ENCODE measurements at places on chromosomes 11 and 22.

DNA sequence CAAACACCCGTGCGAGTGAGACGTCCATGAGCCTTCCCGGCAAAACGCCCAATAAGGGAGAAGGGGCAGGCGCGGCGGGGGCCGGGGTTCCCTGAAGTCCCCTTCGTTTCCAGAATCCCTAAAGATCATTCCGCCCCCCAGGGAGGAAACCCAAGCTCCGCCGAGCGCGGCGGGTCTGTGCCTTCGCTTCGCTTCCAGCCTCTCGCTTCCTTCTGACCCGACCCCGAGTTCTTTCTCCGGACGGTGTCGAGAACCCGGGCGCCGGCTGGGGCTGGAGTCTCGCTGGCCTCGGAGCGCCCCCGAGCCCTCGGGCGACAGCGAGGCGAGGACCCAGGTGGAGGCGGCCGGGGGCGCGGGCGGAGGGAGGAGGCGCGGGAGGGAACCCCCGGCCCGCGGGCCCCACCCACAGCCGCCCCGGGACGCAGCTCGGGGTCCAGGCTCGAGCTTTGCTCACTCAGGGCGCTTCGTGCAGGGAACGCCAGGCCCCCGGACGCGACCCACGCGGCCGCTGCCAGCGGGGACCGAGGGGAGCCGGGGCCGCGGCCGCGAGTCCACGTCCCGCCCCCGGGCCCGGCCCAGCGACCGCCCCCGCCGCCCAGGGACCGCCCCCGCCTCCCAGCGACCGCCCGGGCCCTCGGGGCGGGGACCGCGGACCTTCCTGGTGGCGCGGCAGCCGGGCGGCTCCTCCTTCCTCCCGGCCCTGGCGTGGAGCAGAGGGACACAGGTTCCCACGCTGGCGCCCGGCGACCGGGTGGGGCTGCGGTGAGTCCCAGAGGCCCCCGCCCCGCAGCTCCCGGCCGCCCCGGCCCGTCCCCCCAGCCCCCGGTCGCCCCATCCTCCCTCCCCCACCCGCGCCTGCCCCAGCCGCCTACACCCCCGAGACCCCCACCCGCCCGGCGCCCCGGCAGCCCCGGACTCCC lies at the start of gene PGGHG:
TSS of gene PGGHG (plus strand) at position 649 of the 920 bp plus-strand sequence. CDS start 691 bp downstream, outside the sequence.
- peak; percentile 33 for DNase-seq

DNA sequence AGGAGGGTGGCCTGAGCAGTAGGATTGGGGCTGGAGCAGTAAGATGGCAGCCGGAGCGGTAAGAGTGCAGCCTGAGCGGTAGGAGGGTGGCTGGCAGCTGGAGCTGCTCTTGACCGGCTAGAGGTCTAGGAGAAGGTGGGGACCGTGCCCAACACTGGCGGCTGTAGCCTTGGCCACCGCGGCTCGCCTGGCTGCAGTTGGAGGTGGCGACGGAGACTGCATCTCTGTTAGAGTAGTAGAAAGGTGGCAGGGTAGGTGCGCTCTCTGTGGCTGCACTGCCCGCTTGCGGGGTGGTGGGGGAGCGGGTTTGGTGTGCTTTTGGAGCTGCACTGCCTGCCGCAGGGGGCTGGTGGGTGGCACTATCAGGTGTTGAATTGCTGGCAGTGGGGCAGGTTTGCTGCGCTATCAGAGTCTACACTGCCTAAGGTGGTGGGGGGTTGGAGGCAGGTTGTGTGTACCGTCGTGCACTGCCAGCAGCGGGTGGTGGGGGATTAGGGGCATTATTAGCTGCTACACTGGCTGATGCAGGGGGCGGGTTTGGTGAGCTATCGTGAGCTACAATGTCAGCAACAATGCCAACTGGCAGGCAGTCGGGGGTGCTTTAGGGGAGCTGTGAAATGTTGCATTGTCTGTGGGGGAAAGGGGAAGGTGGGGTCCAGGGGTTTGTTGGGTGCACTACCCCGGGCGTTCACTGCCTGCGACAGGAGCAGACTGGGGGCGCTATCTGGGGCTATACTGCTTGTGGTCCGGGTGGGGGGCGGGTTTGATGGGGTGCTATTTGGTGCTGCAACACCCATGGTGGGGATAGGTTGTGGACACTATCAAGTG lies 4461.3 kb upstream of the OR11H1 start:
- no peak for DNase-seq

DNA sequence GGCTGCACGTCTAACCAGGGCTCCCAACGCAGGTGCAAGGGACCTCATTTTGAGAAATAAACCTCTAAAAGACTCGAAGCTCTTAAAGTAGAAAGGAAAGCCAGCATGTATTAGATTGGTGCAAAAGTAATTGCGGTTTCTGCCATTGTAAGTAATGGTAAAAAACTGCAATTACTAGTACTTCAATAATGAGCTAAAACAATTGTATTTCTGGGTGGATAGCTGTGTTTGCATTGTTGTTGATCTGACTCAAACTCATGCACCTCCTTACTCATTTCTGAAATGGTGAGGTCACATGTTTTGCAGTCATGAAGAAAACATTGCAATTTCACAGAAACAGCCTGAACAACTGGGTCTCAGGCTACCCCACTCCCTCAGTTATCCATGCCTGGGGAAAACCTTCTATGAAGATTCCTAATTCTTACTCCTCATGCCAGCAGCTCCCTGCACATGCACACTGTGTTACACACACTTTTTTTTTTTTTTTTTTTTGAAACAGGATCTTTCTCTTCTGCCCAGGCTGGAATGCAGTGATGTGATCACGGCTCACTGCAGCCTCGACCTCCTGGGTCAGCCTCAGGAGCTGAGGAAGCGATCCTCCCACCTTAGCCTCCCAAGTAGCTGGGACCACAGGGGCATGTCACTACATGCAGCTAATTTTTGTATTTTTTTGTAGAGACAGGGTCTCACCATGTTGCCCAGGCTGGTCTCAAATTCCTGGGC lies 24.6 kb downstream of the VWCE start:
- peak; percentile 49 for DNase-seq

DNA sequence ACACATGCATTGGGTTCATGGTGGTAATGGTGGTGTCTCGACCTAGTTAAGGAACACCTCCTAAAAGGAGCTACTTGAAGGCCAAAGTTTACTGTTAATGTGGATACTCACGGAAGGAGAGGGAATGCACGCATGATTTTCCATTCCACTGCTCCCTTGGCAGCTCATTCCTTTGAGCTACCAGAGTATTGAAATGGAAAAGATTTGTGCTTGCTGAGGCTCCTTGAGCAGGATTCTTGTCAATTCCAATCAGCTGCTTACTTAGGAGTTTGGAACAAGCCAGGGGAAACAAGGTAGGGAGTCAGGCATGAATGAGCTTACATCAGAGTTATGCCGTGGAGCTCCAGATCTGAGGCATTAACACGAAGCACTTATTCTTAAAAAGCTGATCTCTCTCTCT lies 108.8 kb downstream of the GRIA4 start:
- DNase-seq: no peak

DNA sequence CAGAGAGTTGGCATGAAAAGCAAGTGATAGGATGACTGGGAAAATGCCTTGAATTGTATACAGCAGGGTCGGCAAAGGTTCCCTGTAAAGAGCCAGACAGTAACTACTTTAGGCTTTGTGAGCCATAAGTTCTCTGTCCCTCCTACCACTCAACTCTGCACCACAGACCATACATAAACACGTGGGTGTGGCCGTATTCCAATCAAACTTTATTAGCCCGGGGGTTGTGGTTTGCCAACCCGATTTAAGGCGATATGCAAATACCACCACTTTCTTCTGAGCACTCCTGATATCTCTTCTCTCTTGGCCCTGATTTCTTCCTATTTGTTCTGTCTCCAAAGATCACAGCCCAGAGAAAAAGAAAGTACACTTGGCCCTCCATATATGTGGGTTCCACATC lies 87.5 kb downstream of the MN1 start:
- DNase-seq: no peak

- DNase-seq: no peak
Observed at GRCh38 chr22:34297536-34298120, 377.4 kb upstream of the LARGE1 start.

DNA sequence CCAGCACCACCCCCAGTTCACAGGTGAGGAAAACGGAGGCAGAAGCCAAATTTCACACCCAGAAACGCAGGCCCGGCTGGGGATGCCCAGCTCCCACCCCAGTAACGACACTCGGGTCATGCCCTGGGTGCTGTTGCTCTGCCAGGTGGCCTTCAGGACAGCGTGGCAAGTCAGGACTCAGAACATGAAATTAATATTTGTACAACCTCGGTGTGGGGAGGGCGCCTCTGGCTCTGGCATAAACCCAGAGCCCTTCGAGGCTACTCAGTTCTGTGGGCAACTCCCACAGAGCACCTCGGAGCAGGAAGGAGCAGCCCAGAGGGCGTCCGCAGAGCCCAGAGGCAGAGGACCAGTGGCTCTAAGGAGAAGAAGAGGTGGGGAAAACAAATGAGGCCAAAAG lies 71.6 kb downstream of the CELSR1 start:
- DNase-seq: no peak

- peak; percentile 70 for DNase-seq
Observed at GRCh38 chr11:86360775-86361395, 13.8 kb upstream of the CCDC81 start.

DNA sequence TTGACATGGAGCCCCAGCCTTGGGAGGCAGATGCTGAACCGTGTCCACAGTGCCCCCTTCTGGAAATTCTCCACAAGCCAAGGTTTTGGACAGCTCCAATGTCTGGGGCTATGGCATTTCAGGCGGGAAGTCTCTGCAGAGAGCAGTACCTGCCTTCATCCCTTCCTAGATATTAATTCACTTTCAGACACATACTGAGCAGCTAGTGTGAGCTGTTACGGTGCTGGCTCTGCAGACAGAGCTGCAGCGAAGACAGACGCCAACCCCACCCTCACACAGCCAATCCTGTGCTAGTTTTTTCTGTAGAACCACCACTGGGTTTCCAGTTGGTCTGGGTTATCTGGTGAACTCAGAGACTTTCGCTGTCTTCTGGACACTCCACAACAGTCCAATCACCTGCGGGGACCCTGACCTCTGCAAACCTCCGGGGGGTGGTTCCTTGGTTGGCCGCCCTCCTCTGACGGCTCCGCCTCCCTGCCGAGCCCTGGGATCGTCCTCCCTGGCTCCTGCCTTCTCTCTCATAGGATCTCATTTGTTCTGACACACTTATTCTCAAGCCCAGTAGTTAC lies 9.1 kb downstream of the LMF2 start:
- DNase-seq: peak; percentile 68

DNA sequence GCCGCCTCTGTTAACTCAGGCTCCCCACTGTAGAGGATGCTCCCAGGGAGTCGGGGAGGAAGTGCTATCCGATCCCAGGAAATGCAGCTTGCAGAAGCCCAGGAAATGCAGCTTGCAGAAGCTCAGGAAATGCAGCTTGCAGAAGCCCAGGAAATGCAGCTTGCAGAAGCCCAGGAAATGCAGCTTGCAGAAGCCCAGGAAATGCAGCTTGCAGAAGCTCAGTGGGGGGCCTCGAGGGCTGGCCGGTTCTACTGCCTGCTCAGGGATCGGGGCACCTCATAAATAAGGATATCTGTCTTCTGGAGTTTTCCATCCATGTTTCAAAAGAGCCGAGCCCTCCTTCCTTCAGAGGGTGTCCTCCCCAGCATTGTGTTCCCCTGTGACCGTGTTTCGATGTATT lies 25.1 kb upstream of the SMIM38 start:
- no peak for DNase-seq

GRCh38 chr11:113685654-113686359 lies 20.3 kb downstream of the TMPRSS5 start:
- no peak for DNase-seq

- no peak for DNase-seq
Observed at GRCh38 chr22:44051961-44052360, 27.9 kb downstream of the PARVB start.

DNA sequence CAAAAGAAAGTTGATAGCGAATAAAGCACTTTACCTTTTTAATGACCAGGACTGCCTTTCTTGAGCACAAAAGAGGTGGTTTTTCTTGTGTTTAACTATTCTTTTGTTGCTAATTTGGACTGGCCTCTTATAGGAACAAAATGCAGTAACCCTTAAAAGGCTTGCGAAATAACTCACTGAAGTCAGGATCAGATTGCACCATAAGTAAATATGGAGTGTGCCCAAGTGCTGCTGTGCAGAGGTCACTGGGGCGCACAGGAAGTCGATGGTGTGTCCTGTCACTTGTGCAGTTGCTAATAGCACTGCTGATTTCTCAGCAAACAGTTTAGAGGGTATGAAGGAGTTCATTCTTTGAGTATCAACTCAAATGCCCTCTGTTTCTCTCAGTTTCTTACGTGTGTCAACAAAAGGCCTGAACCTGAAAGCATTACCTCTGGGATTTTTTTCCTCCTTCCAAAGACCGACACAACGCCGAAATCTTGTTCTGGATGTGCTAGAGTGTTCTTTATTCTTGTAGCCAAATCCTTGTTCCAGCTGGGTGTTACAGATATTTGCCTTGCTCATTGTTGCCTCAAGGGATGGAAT lies 71.3 kb downstream of the ATXN10 start:
- DNase-seq: peak; percentile 71

GRCh38 chr22:43375951-43376455 lies 32.8 kb upstream of the SCUBE1 start:
- peak; percentile 3 for DNase-seq

DNA sequence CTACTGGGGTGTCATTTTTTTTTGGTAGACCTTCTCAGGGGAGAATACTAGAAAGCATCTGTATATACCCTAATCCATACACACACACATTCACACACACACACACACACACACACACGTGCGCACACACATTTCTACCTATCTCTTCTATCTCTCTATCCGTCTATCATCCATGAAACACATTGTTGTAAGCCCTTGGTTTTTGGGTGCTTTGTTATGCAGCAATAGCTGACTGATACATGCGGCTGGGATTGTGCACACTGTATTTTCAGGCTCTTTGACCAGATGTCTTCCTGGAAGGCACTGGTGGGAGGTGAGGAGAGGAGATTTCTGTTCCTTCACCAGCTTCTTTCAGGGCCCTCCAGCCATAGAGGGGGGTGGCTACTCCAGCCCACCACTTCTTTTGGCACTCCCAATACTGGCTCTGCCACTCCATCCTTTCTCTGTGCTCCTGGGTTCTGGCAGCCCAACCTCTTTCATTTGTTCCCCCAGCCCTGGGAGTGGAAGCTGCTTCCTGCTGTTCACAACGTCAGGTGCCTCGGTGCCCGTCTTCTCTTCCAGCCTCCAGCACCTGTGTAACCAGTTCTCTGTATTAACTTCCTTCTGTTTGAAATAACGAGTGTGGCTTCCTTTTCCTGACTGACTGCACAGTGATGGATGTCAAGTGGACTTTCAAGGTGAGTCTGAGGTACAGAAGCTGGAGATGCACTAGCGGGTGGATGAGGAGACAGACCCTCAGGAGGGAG lies 12.4 kb upstream of the MUC2 start:
- DNase-seq: no peak
